ENCODE measurements at places on chromosomes 3 and 15.

- DNase-seq: peak; percentile 58
Observed at GRCh38 chr3:183339461-183340086, 86.5 kb downstream of the B3GNT5 start.

DNA sequence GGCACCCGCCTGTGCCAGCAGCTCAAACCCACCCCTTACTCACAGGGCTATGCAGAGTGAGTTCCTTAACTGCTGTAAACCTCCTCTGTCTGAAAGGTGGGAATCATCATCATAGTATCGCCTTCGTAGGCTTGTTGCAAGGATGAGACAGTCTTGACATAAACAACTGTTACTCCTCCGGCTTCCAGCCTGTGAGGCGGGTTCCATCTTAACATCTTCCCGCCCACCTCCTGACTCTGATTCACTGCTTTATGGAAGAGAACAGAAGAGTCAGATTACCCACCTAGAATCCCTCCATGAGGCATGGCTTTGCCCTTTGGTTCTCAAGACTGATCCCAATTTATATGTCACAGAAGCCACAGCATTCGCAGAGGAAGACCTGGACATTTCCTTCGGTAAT, 21.9 kb downstream of the POLR2M start:
- no peak for DNase-seq

- no peak for DNase-seq
Observed at GRCh38 chr15:60695713-60696522, 217.0 kb upstream of the ICE2 start.

GRCh38 chr3:37902674-37903073, 41.0 kb downstream of the CTDSPL start:
- DNase-seq: no peak

DNA sequence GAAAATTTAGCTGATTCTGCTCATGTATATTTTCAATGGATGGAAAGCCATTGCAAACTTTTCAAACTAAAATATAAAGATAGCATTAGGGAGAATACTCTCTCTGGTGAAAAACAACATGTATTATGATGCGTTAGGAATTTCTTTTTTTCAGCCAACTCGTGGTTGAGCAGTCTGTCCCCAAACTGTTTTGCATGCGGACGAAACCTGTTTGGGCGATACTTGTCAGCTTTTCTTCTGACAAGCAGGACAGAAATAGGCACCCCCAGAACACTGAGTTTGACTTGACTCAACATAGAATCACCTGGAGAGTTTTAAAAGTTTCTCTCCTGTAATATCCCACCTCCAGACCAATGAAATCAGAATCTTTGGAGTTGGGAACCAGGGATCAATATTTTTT, 417.5 kb upstream of the TPRG1 start:
- no peak for DNase-seq

DNA sequence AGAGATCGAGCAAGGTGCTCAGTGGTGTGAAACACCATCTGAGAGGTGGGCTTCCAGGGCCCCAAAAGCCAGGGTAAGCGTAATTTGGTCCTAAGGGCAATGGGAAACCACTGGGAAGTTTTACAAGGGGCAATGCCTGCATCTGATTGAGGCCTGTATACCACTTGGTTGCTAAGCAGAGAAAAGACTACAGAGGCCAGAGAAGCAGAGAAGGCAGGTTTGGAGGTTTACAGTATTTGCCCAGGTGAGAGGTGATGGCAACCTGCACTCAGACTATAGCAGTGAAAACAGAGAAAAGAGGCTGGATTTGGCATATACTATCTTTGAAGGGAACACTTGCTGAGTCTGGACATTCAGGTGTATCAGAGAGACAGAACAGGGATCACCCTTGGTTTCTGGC, 133.5 kb upstream of the FAM3D start:
- no peak for DNase-seq

DNA sequence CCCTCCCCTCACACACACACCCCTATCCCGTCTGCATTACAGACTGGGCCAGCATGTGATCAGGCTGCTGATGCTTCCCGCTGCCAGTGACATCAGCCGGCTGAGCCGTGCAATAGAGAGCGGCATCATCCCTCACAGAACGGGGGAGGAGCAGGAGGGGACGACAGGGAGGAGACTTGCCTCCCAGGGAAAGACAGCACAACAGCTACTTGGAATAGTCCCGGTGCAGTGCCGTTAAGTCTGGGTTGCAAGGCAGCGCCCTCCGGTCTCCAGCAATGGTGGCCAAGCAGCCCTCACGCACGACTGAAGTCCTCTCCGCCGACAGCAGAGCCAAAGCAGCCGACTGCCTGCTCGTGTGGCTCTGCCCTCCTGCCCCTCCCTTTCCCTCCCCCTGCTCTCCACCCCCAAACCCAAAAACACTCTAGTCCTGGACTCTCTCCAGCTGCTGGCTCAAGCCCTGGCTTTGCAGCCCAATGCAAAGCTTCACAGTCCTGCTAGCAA, 31.5 kb upstream of the RPS17 start:
- DNase-seq: peak; percentile 10

Data from NCI-H1417 (cell line).